Eye (tissue), 1 donor: ENCODE measurements at places on chromosomes 3 and 15.

DNA sequence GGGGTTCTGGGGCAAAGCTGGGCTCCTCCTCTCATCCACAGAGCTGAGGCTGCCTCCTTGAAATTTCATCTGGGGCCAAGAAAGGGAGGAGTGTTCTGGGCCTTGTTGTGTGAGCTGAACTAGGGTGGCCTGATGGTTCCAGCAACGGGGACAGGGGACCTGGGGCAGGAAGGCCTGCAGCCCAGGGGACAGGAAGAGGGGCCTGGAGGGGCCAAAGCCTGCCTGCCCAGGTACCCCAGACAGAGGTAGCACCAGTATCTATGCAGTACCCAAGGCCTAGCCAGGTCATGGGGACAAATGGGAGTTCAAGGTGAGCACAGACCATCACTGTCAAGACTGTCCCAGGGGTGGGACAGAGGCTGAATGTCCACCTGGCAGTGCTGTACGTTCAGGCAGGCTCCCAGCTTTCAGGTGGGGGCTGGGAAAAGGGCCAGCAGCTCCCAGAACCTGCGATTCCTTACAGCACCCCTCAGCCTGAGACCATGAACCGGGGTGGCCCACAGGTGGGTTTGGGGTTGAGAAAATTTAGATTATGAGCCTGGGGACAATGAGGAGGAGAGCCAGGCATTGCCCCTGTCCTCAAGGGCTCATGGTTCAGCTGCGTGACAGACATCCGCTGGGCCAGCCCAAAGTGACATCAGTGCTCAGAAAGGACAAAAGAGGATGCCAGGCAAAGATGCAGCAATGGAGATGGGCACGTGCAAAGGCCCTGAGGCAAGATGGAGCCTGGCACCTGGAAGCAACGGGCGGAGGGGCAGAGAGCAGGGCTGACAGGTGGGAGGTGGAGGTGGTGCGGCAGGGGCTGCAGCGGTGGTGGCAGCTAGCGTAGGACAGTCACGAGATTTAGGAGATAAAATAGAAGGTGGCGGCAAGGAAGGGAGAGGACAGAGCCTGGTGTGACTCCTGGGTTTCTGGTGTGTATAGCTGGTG, 28.0 kb downstream of the PSTPIP1 start:
- DNase-seq: no peak

GRCh38 chr15:73047882-73048281, 4.4 kb upstream of the NEO1 start:
- no peak for DNase-seq

DNA sequence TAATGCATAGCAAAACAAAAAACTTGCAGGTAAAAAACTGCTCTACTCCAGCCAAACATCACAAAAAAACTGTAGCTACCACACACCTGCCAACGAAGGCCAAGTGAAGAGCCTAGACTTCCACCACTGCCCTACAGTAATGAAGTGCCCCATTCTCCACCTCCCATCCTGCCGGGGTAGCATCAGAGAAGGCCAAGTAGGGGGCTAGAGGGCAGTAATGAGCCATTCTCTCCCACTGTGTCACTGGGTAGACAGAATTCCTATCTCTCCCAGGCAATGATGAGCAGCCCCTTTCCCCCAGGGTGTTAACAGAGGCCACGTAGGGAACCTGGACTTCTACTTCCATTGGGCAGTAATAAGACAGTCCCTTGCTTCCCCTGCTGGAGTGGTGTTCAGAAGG, 9.5 kb downstream of the SEC22C start:
- no peak for DNase-seq

- peak; percentile 58 for DNase-seq
Measured at GRCh38 chr15:97652700-97653167, 307.8 kb upstream of the ARRDC4 start.
